Body of pancreas (tissue), 4 donors: ENCODE measurements at places on chromosomes 16 and 17.

- DNase-seq = no peak
These were observed 157.1 kb upstream of the C16orf82 start for GRCh38 chr16:26909623-26910022.

- no peak for DNase-seq
These were observed 13.2 kb upstream of the ARL2BP start for GRCh38 chr16:57231821-57232350.

GRCh38 chr17:42697108-42697811 is 14.9 kb downstream of the CNTNAP1 start:
- no peak for DNase-seq

DNA sequence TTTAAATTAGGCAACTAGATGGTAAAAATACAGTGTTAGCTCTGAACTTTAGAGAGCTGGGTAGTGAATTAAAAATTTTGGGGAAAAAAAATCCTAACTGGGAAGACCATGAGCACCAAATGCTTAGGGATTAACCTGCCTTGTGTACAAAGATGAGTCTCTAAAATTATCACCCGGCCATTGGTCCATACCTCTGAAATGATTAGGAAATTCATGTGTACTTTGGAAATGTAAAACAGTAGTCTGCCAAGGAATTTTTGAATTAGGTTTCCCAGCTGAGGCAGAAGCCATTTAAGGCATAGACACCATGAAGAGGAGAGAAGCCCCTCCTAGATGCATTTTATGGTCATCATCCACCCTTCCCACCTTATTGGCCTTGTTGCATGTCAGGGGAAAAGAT is 670.5 kb upstream of the SALL1 start:
- no peak for DNase-seq

DNA sequence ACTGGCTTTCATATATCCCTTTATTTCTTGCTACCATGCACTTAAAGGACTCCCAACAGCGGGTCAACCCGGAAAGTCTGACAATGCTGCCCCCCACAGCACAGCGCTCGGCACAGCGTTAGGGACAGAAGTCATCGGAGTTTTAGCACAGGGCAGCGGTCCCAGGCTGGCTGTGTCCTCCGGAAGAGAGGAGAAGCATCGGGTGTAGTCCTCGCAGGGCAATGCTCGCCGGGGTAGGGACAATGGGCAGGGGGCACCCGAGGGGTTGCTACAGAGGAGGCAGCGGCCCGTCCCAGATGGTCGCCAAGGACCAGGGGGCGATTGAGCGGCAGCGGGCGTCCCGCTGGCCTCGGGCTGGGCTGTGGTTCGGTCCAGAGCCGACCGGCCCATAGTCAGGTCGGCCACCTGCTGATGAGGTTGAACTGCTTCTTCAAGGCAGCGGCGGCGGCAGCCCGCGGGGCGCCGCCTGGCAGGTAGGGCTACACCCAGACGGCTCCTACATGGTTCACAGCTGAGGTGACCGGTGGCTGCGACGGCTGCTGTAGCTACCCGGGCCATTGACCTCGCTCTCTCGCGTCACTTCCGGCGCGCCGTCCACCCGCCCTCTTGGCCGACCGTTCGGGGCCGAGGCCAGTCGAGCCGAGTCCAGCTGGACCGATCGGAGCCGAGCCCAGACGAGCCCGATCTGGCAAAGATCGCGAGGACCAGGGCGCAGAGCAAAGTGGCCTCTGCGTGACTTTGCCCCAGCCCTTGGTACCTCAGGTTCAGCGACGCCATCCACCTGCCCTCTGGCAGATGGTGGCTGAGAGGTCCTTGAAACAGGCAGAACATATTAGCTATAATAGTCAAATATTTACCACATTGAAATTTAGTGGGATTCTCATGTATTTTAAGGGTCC is 4.7 kb upstream of the LCMT1 start:
- DNase-seq = peak; percentile 96

GRCh38 chr16:83923581-83924365 is 24.9 kb downstream of the MLYCD start:
- DNase-seq = no peak

DNA sequence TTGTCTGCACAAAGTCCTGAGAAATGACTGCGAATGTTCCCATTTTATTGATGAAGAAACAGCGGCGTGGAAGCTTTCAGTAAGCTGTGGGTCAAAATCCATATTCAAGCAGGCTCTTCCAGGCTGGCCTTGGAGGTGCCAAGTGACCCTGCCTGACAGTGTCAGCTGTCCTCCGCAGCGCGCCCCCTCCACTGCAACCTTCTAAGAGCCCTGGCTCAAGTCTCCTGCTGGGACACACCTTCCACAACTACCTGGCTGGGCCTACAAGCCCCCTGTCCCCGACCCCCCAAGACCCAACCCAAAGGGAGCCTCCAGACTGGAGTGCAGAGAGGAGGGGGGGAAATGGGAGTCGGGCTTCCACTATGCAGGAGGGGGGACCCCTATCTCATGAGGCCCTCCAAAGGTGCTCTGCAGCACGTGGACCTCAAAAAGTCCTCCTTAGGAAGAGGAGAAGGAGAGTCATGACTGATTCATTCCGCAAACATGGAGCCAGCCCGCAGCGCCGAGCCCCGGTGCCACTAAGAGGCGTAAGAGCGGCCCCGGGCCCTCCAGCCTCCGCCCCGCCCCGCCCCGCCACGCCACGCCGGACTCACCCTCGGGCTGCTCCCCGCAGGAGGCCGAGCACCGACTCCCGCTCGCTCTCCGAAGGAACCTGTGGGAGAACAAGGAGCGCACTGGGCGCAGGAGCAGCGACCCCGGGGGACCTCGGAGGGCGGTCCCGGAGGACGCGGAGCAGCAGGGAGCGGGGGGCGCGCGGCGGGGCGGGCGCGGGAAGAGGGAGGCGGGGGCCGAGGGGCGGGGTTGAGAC is 574 bp downstream of the MPP3 start:
- DNase-seq = peak; percentile 50

GRCh38 chr17:55368706-55369105 is 52.9 kb downstream of the MMD start:
- DNase-seq = no peak
